NCI-H2227 treated with DMSO at 0.1 percent for 48 hours (cell line): ENCODE measurements at places on chromosomes 5 and 9.

DNA sequence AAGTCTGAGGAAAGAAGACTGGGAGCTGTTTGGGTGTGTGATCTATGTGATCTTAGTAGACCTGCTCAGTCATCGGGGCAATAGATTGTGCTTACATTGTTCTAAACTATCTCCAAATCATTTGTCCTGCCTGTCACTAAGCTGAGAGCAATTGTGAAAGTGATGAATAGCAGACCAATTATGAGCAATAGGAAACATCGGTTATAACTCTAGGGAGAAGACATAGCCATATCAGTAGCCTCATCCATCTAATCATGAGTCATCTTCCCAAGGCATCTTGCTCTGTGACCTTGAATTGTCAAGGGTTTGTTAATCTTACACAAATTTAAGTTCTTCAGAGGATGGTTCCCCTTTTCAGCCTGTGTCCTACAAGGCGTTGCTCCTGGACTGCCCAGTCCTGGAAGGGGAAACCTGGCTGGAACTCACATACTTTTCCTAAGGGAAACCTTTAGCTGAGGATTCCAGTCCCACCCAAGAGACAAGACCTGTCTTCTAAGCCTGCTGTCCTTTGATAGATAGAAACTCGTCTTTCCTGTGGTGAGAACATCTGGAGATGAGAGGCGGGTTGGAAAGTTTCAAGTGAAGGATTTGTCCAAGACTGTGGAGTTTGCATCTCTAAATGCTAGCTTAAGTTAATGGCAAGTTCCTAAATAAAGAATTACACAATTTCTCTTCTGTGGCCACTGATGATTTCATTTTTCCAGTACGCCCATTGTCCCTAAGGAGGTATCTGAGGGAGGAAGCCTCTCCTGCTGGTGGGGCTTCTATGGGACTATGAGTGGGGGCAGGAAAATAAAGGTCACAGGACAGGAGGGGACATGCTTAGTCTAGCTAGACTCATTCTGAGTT is 53.9 kb upstream of the TRIM32 start:
- DNase-seq, result no peak

GRCh38 chr9:24912767-24913166 is 367.1 kb upstream of the IZUMO3 start:
- DNase-seq, result no peak

- DNase-seq, result no peak
These were observed 1.4 kb downstream of the IL11RA start for GRCh38 chr9:34653151-34654072.

DNA sequence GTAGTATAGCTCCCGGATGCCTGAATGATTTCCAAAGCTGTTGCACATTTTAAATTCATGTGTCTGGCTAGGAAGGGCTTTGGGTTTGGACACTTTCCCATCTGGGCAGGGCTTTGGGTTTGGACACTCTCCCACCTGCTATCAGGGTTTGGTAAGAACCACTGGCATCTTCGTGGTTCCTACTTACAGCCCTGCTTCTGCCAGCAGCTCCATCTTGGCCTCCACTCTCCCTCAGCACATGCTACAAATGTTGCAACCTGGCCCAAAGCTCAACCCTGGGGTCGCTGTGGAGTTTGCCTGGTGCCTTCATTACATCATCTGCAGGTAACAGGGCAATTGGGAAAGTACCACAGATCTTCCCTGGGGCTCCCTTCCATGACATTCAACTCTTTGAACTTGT is 3.5 kb downstream of the TMCO6 start:
- no peak for DNase-seq

DNA sequence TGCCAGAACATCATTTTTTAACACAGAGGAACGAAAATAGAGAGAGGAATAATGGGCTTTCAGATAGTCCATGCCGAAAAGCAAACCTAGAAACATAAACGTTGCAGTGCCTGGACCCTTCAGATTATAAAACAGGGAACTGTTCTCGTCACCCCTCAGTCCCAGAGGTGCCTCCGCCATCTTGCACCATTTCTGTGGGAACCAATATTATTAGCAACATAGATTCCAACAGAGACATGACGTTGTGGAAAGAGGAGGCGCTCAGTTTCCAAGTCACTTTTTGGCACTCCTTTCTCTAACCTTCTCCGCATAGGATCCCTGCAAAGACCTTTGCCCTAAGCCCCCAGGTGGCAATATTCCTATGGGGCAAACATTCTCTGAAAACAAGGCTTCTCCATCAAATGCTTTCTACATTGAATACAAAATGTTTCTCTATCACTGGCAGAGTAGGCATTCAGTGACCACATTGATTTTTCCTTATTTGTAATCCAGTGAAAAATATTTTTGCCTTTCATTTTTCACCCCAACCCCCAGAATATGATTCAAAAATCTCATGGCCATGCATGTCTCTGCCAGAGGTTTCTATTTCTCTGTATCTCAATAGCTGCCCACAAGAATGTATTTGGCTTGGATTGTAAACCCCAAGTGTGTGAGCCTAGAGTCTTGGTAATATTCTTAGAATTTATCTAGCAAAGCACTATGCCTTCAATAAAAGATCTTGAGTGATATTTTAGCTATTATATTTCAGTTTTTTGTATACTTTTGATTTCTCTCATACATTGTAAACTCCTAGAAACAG is 500.8 kb upstream of the WWC1 start:
- DNase-seq, result no peak
